ENCODE measurements at places on chromosomes 6 and 20.

GRCh38 chr6:147384029-147384428 is 124.5 kb upstream of the SAMD5 start:
- DNase-seq: no peak

GRCh38 chr6:31969712-31970603 is 2.0 kb downstream of the DXO start:
- DNase-seq: no peak

DNA sequence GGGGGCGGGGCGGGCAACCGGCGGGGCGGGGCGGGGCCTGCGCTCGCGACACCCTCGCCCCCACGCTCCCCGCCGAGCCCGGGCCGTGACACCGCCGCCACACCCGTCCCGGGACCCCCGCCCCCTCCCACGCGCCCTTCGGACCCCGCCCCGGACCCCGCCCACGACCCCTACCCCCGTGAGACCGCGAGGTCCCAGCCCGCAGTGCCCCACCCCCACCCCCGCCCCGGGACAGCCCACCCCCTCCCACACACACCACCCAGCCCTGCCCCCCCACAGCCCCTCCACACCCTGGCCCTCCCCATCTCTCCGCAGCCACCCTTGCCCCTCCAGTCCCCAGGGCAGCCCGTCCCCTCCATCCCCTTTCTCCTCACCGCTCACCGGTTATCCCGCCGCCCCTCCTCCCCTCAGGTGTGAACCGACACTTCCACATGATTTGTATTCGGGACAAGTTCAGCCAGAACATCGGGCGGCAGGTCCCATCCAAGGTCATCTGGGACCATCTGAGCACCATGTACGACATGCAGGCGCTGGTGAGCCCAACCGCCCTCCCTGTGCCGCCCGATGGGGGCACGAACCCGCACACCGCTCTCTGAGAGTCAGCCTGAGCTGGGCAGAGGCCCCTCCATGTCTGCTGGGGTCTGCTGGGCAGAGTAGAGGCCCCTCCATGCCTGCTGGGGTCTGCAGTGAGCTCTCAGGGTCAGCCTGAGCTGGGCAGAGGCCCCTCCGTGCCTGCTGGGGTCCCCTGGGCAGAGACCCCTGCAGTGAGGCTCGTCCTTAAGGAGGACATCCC is 622 bp downstream of the MRGBP start:
- DNase-seq: no peak

- no peak for DNase-seq
Measured at GRCh38 chr6:33414592-33415271, 3.2 kb downstream of the CUTA start.

GRCh38 chr20:53652090-53652858 is 58.6 kb upstream of the ZNF217 start:
- DNase-seq: no peak

DNA sequence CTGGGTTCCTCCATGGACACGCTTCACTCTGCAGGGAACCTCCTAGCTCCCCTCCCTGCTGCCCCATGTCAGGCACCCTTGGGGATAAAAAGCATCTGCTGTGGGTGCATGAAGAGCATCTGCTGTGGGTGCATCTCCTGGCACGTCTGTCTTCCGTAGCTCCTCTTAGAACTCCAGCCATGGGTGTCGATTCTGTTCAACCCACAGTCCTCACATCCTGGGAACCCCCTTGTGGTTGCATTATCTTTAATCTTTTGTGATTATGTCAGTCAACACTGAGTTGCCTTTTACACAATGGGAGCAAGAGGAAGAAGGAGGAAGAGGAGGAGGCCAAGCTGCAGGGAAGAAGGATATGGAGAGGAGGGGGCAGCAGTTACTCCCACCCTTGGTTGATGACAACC is 24.1 kb upstream of the CCR6 start:
- DNase-seq: no peak

DNA sequence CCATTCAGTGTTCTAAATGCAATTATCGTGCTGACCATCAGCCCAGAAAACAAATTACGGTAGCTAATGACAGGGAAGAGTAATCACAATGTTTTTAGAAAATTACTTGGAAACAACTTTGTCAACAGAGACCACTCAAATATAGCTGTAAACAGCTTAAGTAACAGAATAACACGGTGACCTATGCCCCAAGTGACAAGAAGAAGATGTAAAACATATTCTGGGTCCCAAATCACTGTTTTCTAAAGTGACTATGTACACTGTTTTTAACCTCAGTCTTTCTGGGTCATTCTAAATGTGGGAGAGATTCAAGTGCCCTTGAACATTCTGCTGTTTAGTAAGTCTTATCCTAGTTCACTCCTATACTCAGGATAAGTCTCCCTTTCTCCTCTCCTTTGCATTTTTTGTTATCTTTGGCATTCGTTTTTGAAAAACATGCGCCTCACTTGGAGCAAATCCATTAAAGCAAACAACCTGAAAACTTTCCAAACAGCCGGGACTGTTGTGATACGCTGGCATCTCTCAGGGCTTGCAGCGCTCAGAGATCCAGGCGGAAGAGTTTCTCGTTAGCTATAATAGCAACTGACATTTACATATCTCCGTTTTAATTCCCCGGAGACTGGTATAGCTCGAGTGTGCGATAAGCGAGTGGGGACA is 114.5 kb upstream of the SOX4 start:
- no peak for DNase-seq

DNA sequence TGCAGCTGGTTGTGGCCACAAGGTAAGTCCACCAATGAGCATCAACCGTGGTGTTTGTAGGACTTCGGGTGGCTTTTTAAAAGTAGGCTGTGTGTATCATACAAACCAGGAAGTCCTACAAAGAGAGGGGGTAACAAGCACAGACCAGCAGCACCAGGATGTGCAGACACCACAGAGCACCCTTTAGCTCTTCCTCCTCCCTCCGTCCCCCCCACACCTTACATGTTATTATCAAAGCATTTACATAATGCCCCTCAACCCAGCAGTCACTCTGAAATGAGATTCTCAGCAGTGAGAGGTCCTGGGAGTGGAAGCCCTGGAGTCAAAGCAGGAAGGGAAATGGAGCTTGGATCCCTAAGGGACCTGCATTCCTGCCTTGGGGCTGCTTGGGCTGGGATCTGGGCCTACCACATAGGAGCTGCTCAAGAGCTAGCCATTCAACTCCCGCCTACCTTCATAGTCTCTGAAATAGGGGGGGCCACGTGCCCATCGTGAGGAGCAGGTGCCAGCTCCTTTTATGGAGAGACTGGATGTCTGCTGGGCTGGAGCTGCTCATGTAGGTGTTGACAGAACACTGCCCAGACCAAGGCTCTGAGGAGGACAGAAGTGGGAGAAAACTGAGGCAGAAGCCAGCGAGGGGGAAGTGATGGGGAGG is 90.6 kb downstream of the PSMB1 start:
- DNase-seq: peak; percentile 35
